ENCODE measurements at places on chromosomes 5 and 9.

GRCh38 chr9:134935056-134935640 is 17.4 kb upstream of the FCN1 start:
- DNase-seq: no peak

DNA sequence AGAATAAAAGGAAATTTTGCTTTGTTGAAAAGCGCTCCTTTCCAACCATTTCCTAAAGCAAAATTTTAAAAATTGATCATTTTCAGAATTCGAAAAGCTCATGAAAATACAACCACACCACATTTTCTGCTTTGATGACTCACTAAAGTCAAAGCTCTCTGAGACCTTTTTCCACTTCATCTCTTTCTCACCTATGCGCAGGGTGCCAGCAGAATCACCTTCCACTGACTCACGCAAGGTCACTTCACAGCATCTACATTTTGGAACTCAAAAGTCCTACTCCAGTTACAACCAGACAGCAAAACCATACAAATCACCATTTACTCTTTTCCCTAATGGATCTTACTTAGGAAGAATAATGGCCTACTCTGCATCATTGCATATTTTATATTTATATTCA is 106.2 kb downstream of the MAP1B start:
- DNase-seq: no peak

- no peak for DNase-seq
Observed at GRCh38 chr9:88339317-88339716, 48.9 kb upstream of the SPIN1 start.

GRCh38 chr9:110156902-110157301 is 51.1 kb downstream of the C9orf152 start:
- no peak for DNase-seq

- no peak for DNase-seq
Observed at GRCh38 chr9:14361074-14361473, 47.1 kb upstream of the NFIB start.

- DNase-seq: no peak
Observed at GRCh38 chr5:35822511-35822910, 34.2 kb upstream of the IL7R start.

GRCh38 chr5:39091940-39092580 is 17.9 kb upstream of the RICTOR start:
- DNase-seq: no peak

GRCh38 chr5:126055348-126055729 is 367.9 kb upstream of the GRAMD2B start:
- DNase-seq: peak; percentile 5

- DNase-seq: no peak
Observed at GRCh38 chr5:33885679-33886078, 6.1 kb downstream of the ADAMTS12 start.

GRCh38 chr9:34143116-34143515 is 16.6 kb upstream of the DCAF12 start:
- DNase-seq: no peak

DNA sequence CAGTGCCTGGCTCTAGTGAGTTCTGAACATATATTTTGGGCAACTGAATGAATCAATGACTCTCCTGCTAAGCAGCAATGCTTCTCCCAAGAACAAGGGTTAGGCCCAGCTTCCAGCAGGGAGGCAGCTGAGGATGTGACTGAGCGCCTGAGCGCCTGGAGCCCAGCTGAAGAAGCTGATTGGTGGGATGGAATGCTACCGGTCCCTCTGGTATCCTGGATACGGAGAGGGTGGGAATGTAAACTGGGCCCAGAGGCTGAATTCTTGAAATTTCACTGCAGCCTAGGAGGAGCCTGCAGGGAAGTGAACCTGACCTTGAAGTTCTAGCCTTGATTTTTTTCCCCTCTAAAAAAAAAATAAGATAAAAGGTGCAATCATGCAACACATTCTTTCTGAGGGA is 43.2 kb downstream of the WWC1 start:
- DNase-seq: no peak

DNA sequence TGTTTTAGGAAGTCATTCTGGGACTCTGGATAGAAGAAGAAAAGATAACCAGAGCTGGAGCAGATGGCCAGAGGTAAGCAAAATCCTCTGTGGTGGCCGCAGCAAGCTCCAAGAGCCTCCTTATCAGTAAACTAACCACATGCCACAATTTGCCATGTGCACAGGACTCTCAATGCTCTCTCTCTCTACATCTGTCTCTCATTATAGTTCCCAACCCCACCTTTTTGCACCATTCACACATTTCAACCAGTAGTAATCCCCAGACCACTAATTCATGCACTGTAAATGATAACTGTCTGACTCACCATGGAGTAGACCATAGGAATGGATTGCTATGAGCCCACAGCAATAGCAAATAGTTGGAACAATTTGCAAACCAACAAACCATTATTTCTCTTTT is 526.1 kb downstream of the TLR4 start:
- no peak for DNase-seq

GRCh38 chr5:102819634-102820033 is 64.5 kb downstream of the PAM start:
- DNase-seq: no peak

GRCh38 chr5:52831786-52832511 is 44.2 kb downstream of the ITGA1 start:
- no peak for DNase-seq

GRCh38 chr9:121285835-121286687 is 18.1 kb downstream of the GSN start:
- DNase-seq: peak; percentile 59

- DNase-seq: no peak
Observed at GRCh38 chr9:116985596-116985995, 298.5 kb downstream of the TRIM32 start.

DNA sequence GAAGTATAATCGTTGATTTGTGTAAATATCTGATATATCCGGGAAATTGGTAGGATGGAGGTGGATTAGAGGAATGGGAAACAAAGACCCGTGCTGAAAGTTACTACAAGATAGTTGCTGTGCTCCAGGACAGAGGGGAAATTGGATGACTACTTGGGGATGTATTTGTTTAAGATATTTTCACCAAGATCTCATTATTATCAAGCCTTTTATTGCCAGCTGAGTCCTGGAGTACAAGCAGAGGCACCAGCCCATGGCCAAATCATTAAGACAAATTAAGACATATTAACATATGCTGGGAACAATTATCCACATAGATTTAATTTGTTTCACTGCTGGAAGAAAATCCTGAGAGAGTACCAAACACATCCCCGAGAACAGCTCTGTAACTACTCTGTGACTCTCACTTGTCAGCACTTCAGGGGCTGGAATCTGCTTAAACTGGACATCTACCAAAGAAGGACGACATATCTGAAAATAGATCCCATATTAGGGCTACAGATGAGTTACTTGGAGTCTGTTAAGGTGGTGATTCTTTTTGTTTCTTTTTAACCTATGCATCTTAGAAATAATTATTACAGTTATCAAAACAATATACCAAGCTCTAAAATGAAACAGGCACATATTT is 68.2 kb downstream of the SLC1A1 start:
- no peak for DNase-seq

DNA sequence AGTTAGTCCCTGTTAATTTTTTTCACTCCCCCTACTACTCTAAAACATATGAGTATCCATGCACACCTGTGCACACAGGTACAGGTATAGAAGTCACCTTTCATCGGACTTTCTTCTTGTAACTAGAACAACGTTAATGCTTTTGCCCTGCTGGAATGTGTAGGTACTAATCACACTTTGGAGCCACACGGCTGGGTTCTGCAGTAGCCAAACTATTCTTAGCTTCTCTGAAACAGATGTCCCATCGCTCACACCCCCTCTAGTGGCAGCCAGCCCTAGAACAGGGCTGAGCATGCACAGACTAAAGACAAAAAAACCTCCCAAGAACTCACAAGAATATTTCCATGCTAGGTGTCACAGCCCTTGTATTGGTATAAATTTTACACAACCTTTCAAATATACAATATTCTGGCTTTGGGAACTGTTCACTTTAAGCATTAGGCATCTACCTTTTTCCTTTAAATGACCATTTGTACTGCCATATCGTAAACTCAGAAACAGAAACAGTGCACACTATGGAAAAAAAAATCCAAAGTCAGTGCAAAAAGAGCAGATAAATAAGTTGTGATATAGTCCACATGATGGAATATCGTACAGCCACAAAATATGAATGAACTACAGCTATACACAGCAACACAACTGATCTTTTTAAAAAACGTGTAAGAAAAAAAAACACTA is 64.0 kb downstream of the RETREG1 start:
- DNase-seq: peak; percentile 21

DNA sequence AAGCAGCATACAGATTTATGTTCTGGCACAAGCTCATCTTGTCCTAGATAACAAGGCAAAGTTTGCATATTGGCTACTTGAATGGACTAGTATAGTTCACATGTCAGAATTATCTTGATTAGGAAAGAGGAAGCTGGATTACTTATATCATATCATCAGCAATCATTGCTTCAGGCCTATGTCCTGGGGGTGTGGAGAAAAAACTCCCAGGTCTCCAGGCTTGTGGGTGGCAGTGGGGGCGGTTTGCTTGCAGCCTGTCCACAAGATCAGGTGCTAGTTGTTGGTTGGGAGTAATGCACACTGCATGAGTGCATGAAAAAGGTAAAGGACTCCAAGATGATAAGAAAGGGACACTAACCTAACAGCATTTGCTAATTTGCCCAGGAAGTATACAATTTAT is 326.4 kb upstream of the PDE4D start:
- DNase-seq: no peak

- DNase-seq: no peak
Observed at GRCh38 chr5:67774267-67774552, 441.3 kb upstream of the PIK3R1 start.

DNA sequence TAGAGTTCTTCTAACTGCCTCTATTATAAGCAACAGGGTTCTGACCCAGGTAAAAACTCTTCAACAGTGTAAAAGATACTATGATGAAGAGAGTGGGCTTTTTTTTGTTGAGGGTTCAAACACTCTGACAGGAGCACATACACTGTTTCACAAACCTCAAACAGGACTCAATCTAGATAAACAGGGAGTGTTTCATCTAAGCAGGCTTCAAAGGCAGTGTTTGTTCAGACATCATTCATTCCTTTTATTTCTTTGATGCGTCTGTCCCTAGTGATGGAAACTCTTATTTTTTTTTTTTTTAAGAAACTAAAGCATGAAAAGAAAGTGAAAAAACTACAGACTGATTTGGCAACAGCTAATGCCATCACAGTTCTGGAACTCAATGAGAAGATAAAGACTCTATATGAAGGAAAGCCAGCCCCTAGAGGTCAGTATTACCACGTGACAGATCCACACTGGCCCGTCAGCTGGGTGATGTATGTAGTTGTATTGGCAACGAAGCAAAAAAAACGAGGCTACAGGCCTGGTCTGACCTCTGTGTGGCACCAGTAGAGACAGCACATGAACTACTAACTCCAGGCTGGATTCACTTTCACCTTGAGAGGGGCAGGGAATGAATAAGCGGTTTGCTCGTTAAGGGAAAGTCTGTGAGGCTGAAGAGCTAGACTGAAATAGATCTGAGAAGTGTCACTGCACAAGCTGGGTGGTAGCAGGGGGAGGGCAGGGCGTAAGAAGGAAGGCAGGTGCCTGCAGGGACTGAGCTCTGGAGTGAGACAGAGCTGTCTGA is 172.2 kb downstream of the CCDC192 start:
- DNase-seq: peak; percentile 58

DNA sequence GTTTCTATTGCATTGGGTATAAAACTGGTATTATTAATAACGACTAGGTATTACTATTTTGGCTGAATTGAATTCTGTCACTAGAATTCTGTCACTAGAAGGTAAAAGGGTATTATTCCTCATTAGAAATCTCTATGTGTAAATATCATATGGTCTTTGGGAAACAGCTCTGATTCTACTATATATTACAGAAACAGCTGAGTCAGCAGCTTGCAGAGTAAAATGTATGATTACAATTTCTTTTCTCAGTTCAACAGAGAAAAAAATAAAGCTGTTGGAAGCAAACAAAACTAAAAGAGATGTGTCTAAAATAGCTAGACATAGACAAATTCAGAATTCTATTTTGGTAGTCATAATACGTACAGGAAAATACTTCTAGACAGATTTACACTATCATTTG is 48.5 kb downstream of the HAPLN1 start:
- no peak for DNase-seq

DNA sequence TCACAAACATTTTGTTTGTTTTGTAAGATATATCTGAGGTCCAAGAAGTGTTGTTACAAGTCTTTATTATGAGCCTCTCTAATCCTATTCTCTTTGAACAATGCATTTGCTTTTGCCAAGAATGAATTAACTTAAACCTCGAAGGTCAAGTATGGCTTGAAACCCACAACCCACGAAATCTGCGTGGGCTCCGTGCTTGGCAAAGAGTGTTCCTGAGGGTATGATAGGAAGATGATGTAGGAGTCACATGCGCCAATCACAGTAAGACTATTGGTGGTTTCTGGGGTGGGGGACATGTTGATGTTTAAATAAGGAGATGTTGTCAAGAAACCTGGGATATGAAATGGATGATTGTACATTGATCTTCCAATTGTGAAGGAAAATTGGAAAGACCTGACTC is 330.8 kb upstream of the RFX3 start:
- DNase-seq: no peak

DNA sequence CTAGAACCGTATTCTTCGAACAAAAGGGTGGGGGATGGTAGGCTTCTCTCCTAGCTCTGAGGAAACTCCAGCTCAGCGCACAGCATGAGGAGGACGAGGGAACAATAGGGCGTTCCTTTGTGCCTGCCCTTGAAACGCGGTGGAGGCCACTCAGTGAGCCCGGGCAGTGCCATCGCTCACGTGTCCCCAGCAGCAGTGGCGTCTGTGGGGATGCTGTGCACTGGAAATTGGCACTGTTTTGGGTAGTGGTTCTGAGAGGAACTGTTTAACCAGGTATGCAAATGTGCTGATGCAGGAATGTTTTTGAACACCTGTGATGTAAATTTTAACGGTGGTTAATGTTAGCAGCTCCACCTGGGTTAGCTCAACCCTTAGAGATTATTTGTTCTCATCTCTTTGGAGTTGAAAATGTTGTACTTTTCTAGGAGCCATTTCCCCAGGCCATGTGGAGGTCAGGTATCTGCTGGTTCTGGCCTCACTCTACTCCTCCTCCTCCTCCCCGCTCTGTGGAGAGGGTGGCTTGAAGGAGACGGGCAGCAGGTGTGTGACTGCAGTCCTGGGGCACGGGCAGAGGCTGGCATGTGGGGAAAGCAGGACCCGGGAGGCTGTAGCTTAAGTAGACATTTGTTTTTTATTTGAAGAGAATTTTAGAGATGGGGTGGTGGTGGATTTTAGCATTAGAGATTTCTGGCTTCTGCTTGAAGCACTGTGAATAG is 48.3 kb downstream of the EHMT1 start:
- peak; percentile 75 for DNase-seq

DNA sequence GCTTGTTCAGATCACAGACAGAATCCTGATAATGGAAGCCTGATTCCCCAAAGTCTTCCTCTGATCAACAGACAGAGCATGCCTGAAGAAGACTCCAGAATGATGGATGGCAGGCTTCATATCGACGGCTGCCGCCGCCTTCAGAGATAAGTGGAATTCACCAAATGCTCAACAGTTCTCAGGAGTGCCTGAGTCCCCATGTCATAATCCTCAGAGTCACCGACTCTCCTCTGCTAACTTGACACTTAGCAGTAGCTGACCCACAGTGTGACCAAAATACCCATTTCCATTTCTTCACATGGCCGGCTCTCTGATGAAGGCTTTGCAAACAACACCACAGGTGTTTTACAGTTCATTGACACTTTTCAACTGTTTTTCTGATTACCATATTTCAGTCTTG is 58.7 kb downstream of the PRDM6 start:
- DNase-seq: no peak

- no peak for DNase-seq
Observed at GRCh38 chr5:66722686-66723085, 126.5 kb downstream of the MAST4 start.

GRCh38 chr5:35240892-35241291 is 10.6 kb upstream of the PRLR start:
- no peak for DNase-seq

- DNase-seq: no peak
Observed at GRCh38 chr5:90307322-90307721, 102.2 kb downstream of the CETN3 start.
